Stimulated activated CD4-positive, alpha-beta T cell treated with anti-CD3 and anti-CD28 coated beads, Interleukin-1b, Interleukin-23, amount 100 ng/mL, for 4 hours (primary cell): ENCODE measurements at places on chromosomes 5 and 9.

DNA sequence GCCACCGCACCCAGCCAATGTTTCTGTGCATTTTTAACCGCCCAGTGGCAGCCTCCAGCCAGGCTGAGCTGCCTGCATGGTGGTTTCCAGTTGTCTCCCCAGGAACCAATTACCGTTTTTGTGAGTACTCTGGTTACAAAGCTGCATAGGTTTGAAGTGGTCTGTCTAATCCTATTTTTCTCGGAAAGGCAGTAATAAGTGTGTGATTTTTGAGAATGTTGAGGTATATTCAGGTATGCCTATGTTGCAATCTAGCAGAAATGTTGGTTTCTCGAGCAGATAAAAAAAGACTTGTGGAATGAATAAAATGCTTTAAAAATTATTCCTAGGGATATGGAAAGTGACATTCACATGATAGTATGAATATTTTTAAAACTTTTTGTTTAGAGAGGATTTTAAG, 41.5 kb upstream of the ANKH start:
- DNase-seq = no peak

DNA sequence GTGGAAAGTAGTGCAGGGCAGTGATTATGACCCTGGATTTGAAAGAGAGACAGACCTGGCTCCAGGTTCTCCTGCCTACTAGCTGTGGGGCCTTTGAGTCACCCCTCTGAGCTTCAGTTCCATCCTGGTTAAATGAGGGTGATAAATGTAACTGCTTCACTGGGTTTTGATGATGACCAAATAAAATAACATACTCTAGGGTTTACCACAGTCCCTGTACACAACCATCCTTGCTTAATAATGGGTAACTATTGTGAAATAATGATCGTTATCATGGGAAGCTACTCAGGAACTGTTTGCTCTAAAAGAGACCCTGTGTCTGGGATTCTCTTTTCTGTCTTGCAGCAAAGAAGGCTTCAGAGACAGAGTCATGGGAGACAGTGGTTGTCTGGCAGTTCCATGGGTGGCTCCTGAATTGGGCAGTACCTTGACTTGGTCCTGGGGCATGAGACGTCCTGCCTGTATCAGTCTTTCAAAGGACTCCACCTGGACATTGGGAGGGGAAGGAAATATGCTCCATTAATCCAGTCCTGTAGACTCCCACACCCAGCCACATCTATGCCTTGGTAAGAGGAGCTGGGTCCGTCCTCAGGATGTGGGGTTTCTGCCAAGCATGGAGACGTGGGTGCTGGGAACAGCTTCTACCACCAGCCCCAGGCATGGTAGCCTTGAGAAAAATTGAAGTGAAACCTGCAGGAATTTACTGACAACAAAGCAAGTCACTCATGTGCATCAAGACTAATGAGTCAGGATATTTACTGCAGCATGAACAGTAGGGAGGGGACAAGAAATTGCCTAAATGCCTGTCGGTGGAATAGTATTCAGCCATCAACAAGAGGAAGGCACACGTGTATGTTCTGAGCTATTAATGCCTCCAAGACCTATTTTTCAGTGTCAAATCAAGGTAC, 23.4 kb downstream of the AKNA start:
- DNase-seq = no peak

DNA sequence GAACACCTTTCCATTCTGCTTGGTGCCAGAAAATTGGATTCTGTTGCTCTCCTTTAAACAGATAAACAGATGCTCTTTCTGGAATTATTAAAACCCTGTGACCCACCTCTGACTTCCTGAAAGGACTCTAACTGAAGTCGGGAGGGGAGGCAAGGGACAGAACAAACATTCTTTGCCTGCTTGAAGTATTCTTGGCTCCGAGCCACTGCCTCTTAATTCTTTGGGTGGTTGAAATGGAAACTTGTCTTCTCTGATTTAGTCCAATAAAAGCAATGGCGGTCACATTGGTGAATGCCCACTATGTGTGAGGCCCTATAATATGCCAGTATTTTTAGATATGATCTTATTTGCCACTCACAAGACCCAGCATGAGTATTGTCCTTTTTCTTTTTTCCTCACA, 236.8 kb downstream of the SLIT3 start:
- DNase-seq = no peak

DNA sequence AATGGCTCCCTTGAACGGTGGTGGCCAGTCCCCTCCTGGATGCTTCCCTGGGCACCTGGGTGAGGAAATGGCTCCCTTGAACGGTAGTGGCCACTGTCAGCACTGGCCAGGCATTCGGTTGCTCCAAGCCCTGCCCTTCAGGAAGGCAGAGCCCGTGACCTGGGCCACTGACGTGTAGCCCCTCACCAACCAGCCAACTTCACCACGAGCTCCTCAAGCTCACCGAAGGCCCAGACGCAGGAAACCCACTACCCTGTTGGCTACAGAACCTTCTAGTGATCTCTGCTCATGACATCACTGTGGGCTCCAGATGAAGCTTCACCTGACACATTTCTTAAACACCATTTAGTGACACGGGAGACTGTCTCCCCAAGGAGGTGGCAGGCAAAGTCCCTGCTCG, 9.2 kb downstream of the SLC6A3 start:
- DNase-seq = no peak

DNA sequence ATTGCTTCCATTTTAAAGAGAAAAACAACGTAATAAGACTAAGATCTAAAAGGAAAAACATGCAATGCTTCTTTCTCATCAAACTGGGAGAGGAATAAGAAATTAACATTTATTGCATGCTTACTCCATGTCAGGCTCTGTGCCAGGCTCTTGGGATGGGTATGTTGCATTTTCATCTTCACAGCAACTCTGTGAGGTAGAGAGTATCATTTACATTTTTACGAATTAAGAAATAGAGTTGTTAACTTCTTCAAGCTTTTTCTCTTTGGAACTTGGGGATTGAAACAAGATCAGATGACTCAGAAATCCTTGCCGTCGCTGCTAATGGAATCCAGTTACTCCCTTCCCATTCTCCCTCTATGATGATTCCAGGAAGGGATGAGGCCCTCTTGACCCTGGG, 39.5 kb downstream of the PDE8B start:
- DNase-seq = no peak

GRCh38 chr5:120678279-120678678, 214.2 kb downstream of the PRR16 start:
- DNase-seq = no peak

- DNase-seq = no peak
Observed at GRCh38 chr5:57338068-57338867, 144.3 kb downstream of the ACTBL2 start.

GRCh38 chr9:130858739-130859705, 24.0 kb downstream of the ABL1 start:
- no peak for DNase-seq

DNA sequence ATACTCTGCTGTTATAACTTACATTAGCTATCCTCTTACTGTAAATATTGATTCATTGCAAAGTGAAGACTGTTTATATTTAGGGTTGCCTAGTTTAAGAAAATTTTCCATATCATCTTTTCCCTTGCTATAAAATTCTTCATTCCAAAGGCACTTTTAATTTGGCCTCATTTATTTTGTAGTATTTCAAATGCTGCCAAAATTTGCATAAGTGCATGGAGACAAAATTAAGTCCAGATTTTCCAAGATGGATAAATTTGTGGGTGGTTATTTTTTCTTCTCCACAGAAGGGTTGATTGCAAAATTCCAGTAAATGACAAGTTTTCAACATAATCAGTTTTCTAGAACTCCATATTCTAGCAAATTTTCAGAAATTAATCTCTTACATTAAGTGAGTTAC, 141.5 kb upstream of the MTAP start:
- DNase-seq = no peak

DNA sequence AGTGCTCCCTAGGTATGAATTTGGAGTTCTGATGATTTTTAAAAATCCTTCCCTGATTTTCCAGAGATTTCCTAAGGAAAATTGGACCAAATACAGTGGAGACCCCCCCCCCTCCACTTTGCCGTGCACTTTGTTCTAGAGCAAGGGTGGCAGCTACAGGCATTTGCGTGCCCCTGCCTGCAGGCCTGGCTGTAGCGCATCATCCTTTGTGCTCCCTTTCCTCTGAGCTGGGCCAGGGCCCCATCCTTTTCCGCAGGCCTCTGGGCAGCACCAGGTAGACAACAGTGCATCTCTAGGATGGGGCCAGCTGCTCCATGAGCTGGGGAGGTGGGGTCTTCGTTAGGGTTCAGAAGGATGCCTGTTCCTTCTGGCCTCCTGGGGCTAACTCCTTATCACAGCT, 39.6 kb downstream of the TRIO start:
- DNase-seq = no peak

GRCh38 chr5:1167361-1167727, 34.1 kb upstream of the SLC6A19 start:
- DNase-seq = no peak

DNA sequence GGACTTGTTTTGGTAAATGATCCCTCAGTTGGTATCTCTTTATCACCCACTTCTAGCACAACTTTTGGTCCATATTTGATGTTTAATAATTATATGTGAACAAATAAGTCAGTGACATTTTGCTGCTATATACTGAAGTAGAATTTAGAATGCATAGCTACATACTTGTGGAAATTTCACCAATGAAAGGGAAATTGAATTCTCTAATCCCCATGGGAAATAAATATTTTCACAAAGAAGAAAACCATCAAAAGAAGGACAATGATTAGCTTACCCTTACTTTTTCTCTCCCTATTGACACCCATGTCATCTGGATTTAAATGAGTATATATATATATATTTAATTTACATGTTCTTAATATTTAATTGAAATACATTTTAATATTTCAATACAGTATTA, 94.3 kb upstream of the DAB2 start:
- no peak for DNase-seq

DNA sequence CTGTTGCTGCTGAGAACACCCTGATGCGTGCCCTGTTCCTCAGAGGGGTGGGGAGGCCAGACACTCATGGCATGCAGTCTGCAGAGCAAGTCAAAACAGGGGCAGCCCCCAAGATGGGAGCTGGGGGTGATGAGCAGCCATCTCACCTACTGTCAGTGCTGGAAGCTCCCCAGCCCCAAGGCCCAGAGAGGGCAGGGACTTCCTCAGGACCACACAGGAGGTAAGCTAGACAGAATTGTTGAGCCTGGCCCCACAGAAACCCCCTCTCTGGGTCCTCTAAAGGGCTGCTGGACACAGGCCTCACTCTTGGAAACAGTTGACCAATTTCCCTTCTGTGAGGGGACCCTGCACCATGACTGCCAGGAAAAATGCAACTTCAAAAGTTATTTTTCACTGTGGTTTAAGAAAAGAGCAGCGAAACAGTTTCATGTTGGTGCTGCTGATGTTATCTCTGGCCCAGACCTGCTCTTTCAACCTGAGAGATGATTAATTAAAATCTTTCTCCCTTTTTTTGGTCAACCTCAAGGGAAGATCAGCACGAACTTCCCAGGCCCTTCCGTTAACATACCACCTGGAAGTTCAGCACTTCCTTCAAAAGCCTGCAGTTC, 9.6 kb downstream of the CSF2 start:
- DNase-seq = no peak

DNA sequence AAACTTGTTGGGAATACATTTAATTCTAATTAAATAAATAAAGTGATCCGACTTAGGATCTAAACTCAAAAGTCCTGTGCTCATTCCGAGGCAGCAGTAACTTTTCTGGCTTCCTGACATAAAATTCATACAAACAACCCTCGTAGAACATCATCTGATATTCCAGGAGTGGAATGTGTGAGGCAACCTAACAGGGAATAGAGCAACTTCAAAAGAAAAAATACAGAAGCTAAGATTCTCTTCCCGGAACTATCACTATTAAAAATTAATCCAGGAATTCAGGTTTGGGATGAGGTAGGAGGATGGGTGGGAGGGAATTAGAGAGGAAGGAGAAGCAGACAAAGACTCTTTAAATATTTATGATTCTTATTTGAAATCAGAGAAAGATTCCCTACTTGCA, 32.9 kb upstream of the TRIO start:
- DNase-seq = no peak

DNA sequence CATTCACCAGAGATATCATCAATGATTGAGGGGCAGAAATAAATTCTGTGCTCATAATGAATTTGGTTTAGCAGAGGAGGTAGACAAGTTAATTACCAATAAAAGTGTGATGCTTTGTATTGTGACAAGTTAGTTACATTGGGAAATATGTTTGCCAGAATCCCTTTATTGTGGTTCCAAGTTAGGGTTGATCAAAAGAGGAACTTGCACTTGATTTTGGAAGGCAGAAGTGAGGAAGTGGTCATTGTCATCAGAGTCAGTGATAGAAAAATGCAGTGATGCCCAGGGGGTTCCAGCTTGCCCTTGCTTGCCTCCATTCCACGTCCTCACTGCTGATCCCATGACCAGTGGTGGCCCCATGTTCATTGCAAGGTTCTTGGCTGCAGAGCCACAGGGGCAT, 69.7 kb downstream of the SVEP1 start:
- DNase-seq = no peak

- no peak for DNase-seq
Observed at GRCh38 chr9:122020398-122020797, 72.7 kb downstream of the TTLL11 start.

DNA sequence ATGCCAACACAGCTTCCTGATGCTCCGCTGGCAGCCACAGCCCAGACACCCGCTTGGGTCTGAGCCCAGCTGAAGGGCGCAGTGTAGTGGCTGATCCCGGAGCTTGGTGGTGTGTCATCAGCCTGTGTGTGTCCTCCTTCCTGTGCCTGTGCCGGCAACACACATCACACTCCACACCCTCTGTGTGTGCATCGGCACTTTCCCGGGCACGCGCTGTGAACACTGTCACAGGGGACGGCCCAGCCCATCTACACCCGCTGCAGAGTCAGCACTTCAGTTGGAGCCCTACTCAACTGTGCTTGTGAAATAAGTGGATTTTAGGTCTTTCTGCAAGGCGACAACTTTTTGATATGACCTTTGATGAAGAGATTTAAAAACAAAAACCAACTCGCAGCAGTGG, 189.4 kb downstream of the IRX2 start:
- DNase-seq = no peak

- DNase-seq = no peak
Observed at GRCh38 chr5:138468133-138468965, 3.1 kb downstream of the EGR1 start.

DNA sequence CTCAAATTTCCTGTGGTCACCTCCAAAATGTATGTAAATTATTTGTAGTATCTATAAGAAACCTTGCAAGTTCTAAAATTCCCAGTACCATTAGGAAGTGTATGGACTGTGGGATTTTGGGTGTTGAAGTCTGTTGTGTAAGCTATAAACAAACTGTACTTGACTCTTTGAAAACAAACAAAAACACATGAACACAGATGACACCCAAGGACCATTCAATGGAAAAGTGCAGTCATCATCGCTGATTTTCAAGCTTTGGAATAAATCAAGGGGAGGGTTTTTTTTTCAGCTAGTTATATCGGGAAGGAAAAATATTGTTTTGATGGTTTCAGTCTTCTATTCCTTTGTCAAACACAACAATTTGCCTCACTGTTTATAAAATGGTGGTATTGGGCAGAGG, 49.6 kb downstream of the ELL2 start:
- no peak for DNase-seq

DNA sequence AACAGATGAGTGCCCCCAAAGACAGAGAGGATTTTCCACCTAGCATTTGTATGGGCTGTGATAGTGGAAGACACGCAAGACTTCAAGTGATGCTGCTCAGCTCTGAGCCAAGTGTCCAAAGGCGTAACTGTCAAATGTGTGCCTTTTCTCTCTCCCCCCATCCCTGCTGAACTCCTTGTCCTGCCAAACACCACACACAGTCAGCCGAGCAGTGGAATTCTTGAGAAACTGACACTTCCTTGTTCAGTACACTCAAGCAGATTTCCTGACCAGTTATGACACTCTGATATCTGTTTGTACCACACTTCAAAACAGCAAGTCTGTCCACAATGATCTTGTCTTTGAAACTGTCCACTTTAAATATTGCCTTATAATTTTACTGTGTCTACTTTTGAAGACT, 166.4 kb downstream of the PIK3R1 start:
- DNase-seq = no peak
